Omental fat pad (tissue), 4 donors: ENCODE measurements at places on chromosomes 2 and 18.

GRCh38 chr2:118730405-118730804 lies 117.0 kb downstream of the EN1 start:
- no peak for DNase-seq

- DNase-seq = no peak
These were observed 58.5 kb downstream of the ROCK1 start for GRCh38 chr18:21053127-21053526.

GRCh38 chr2:206245265-206245672 lies 29.2 kb upstream of the ZDBF2 start:
- DNase-seq = no peak

DNA sequence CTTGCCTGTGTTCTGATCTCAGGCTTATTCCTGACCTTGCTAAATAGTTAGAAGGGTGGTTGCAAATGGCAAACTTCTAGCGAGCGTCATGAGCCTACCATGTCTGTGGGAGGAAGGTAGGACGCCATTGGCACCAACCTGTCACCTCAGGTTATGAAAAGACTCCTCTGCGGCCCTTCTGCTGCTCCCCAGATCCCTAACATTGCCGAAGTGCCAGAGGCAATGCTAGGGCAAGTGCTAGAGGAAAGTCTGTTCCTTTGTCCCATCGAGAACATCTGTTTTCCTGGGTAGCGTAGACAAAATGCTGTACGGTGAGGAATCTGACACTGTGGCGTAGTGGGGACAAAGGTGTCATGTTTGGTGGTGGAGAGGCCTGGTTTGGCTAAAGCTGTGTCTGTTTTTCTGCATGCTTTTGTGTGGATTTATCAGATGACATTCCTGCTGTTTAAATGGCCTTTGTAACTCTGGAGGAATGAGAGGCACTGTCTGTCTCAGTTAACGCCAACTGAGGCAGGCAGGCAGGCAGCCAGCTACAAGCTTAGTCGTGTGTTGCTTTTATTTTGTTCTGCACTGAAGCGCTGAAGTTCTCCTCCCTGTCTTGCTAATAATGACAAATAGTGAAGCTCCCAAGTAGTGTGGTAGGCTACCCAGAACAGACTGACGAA lies 94.1 kb downstream of the PRPF40A start:
- no peak for DNase-seq

- no peak for DNase-seq
These were observed 24.1 kb downstream of the MTX2 start for GRCh38 chr2:176293334-176293733.

- no peak for DNase-seq
These were observed 217.8 kb downstream of the HAUS1 start for GRCh38 chr18:46321955-46322354.

GRCh38 chr2:29495068-29495467 lies 379.9 kb downstream of the CLIP4 start:
- DNase-seq = no peak

DNA sequence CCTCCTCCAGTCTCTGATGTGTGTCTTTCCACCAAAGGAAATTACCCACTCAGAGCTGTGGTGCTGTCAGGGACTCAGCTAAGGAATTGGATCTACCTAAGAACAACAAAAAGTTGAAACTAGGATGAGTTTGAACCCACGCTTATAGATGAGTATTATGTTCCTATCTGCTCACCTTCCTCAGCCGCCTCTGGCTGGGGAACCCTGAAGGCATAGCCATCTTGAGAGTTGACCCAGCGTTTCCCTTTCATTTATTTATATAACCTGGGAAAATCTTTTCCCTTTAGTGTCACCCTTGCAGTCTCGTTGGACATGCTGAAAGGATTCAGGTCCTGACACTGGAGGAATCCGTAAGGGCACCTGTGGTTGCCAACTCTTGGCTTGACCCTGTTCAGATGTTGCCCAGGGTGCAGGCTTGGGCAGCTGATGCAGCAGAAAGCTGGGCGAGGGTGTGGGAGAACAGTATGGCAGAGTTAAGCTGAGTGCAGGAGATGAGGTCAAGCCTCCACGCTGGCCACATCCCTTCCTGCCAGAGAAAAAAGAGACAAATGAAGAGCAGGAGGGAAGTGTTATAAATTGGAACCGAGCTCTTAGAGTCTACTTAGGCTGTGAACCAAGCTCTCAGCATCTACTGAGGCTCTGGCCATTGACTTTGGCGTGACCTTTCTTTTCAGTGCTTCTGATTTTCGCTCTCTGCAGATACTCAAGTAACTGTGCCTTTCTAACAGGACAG lies 1.9 kb downstream of the CDH20 start:
- no peak for DNase-seq

DNA sequence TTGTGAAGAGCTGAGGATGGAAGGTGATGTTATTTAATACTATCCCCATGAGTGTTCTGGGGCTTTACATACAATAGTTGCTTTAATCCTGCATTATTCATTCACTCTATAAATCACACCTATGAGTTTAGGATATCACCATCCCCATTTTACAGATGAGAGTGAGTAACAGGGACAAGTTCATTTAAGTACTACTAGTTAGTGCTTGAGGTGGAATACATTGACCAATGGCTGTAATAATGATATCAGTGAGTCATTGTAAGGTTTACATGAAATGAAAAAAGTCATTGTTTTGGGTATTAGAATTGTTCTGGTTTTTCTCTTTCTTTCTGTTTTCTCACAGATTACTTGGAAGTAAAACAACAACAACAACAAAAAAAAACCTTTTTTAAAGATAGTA lies 42.5 kb downstream of the TANC1 start:
- no peak for DNase-seq
